Osteocyte (in vitro differentiated cells): ENCODE measurements at places on chromosomes 5 and 9. TPM values are rescaled to one million over a fixed set of nuclear protein-coding genes. Genes with fewer than 3 reads are reported as not detected.

DNA sequence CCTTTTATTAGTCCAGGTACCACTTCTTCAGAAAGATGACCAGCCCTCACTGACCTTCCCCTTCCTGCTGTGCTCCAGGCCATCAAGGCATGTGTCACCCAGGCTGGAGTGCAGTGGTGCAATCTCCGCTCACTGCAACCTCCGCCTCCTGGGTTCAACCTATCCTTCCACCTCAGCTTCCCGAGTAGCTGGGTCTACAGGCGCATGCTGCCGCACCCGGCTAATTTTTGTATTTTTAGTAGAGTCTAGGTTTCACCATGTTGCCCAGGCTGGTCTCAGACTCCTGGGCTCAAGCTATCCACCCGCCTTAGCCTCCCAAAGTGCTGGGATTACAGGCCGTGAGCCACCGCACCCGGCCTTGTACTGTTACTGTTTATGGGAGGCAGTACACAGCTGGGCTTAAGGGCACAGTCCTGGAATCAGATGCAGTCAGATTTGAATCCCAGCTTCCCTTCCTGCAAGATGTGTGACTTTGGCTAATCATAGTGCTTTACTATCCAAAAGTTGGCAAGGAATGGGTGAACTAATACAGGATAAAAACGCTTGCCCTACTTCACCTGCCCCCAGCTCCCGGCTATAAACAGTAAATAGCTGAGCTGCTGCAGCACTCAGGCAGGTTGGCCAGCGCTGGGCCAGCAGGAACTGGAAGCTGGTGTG lies 483 bp upstream of the EIF4EBP3 start:
- no peaks in the 10 kb centered on the region for H3K27me3 ChIP-seq
- H3K36me3 ChIP-seq, result peaks cover 35% of the 10 kb centered on the region
- peak overlapping the region; percentile 74 for H3K4me3 ChIP-seq
- DNase-seq, result no peak
- peak overlapping the region; percentile 93 for H3K27ac ChIP-seq

- no peaks in the 10 kb centered on the region for H3K27me3 ChIP-seq
- no peak overlapping the region for H3K27ac ChIP-seq
- no peak overlapping the region for H3K4me3 ChIP-seq
Observed at GRCh38 chr5:130096483-130096882, 192.2 kb downstream of the CHSY3 start.

DNA sequence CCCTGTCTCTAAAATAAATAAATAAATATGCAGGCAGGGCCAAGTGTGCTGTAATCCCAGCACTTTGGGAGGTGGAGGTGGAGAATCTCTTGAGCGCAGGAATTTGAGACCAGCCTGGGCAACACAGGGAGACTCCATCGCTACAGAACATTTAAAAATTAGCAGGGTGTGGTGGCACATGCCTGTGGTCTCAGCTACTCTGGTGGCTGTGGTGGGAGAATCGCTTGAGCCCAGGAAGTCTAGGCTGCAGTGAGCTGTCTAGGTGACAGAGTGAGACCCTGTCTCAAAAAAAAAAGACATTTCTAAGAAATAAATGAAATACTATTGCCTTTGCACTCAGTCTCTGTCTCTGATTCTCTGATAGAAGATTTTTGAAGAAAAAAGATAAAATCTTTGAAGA lies 1.2 kb upstream of the PCDHGA10 start:
- peaks cover 28% of the 10 kb centered on the region for H3K4me1 ChIP-seq
- H3K27me3 ChIP-seq, result no peaks in the 10 kb centered on the region
- H3K27ac ChIP-seq, result no peak overlapping the region
- peak overlapping the region; percentile 50 for H3K4me3 ChIP-seq
- peaks cover 66% of the 10 kb centered on the region for H3K36me3 ChIP-seq

GRCh38 chr5:108481355-108481931 lies 99.5 kb upstream of the FBXL17 start:
- H3K36me3 ChIP-seq, result no peaks in the 10 kb centered on the region
- DNase-seq, result no peak
- peaks cover 33% of the 10 kb centered on the region for H3K27me3 ChIP-seq
- H3K4me1 ChIP-seq, result peaks cover 4% of the 10 kb centered on the region
- H3K27ac ChIP-seq, result no peak overlapping the region

- no peaks in the 10 kb centered on the region for H3K27me3 ChIP-seq
- H3K4me1 ChIP-seq, result no peaks in the 10 kb centered on the region
- no peak overlapping the region for H3K27ac ChIP-seq
Observed at GRCh38 chr5:127555826-127556225, 38.4 kb downstream of the PRRC1 start.

DNA sequence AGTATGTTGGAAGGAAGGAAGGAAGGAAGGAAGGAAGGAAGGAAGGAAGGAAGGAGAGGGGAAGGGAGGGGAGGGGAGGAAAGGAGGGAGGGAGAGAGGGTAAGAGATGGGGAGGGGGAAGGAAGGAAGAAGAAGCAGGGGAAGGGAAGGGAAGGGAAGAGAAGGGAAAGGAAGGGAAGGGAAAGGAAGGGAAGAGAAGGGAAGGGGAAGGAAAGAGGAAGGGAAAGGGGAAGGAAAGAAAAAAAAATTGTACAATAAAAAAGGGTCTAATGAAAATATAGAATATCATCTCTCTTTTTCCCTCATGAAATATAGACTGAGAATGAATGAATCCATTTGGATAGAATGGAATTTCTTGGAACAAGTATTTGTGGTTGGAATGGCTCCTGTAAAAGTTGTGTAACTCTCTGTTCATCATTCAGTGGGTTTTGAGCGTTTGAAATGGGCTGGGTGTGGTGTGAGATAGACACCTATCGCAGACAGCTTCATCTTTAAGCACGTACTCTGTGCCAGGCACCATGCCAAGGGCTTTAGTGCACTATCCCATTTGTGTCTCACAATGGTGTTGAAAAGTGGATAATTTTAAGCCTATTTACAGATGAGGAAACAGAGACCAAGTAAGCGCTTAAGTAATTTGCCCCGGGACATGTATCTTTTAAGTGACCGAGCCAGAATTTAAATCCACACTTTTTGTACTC lies 11.6 kb upstream of the PAPPA start:
- DNase-seq, result no peak
- no peak overlapping the region for H3K27ac ChIP-seq
- no peak overlapping the region for H3K4me3 ChIP-seq
- H3K4me1 ChIP-seq, result no peaks in the 10 kb centered on the region

- H3K27me3 ChIP-seq, result no peaks in the 10 kb centered on the region
- peaks cover 5% of the 10 kb centered on the region for H3K4me1 ChIP-seq
- no peak for DNase-seq
Observed at GRCh38 chr9:81430727-81431126, 258.6 kb downstream of the TLE1 start.

- H3K4me1 ChIP-seq, result peaks cover 50% of the 10 kb centered on the region
- DNase-seq, result no peak
- H3K27me3 ChIP-seq, result no peaks in the 10 kb centered on the region
- H3K36me3 ChIP-seq, result peaks cover 46% of the 10 kb centered on the region
Observed at GRCh38 chr5:128534726-128535125, 3.3 kb downstream of the FBN2 start.

CD72 gene
- total RNA-seq, result 0.57 and 0.91 TPM in 2 replicates

DNA sequence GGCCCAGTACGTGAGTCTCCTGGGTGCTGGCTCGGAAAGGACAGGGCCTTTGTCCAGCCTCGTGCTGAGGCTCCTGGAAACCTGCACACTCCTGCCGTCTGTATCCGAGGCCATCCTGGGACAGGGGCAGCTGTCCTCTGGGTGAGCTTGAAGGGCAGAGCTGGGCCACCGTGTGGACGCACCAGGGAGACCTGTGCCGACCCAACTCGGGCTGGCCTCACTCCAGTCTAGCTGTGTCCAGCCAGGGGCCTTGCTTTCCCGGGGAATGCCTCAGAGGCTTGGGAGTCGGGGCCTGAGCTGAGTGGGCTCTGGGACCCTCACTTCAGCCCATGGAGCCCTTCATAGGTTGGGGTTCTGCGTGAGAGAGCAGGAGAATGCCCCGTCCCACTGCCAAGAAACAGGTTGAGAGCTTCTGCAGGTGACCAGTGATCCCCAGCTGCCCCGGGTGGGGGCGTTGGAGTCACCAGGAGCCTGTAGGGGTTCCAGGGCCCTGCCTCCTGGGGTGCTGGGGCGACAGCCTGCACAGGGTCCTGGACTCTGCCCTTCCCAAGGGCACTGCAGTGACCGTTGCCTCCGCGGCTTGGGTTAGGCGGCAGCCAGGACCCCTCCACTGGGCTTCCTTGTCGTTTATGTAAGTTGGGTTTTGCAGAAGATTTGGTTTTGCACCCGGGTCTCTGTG lies 60.1 kb downstream of the COL5A1 start:
- H3K4me1 ChIP-seq, result peaks cover 57% of the 10 kb centered on the region
- H3K4me3 ChIP-seq, result no peak overlapping the region
- H3K27me3 ChIP-seq, result no peaks in the 10 kb centered on the region
- no peak for DNase-seq
- H3K27ac ChIP-seq, result no peak overlapping the region

- H3K4me3 ChIP-seq, result no peak overlapping the region
- H3K36me3 ChIP-seq, result peaks cover 4% of the 10 kb centered on the region
- no peak for DNase-seq
- H3K27ac ChIP-seq, result no peak overlapping the region
- H3K27me3 ChIP-seq, result no peaks in the 10 kb centered on the region
- H3K4me1 ChIP-seq, result peaks cover 15% of the 10 kb centered on the region
Observed at GRCh38 chr5:127254729-127255284, 35.8 kb upstream of the MEGF10 start.

- H3K27ac ChIP-seq, result no peak overlapping the region
- peaks cover 12% of the 10 kb centered on the region for H3K4me1 ChIP-seq
- H3K36me3 ChIP-seq, result no peaks in the 10 kb centered on the region
Observed at GRCh38 chr9:75101004-75101588, 12.8 kb downstream of the OSTF1 start.
